ENCODE measurements at places on chromosomes 11 and 22.

DNA sequence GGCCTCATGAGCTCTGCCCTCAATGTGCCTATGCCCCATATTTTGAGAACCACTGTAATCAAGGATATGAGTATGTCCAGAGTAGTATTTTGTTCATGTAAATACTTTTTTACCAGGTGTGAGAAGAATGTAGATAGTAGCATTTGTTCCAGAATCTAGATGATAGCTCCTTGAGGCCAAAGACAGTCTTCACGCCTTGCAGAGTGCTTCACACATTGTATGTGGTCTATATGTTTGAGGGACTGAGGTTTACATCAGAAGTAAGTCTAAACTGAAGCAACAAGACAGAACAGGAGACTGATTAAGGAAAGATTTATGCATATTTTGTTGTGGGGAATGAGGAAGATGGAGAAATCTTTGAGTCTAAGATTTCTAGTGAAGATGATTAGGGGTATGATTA, 12.5 kb downstream of the CEP57 start:
- no peak for DNase-seq

DNA sequence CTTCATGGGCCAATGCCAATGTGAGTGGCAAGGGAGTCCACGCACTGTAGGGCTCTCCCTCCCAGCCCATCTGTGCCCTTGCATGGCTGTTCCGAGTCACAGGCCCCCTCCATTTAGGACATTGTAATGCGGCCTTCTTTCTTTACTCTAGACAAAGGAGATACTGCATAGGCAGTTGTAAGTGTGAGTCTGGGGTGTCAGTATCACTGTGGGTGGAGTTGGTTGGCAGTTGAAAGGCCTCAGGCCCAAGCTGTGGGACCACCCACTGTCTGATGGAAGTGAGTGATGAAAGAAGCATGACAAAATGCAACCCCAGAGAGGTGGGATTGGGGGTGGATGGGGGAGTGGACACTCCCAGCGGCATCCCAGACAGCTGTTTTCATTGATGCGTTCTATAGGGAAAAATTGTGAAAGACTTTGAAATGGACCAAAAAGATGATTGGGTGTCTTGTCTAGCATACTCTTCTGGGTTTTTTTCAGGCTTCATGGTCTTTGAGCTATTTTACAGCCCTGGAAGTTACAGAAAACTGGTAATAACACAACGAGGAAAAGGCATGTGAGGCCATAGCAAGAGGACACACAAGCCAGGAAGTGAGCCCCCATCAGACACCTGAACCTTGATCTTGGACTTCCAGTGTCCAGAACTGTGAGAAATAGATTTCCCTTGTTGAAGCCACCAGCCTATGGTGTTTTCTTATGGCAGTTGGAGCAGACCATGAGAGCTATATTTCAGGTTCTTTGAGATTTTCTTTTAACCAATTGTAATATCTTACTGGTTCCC, 114.6 kb downstream of the NECTIN1 start:
- DNase-seq: no peak

DNA sequence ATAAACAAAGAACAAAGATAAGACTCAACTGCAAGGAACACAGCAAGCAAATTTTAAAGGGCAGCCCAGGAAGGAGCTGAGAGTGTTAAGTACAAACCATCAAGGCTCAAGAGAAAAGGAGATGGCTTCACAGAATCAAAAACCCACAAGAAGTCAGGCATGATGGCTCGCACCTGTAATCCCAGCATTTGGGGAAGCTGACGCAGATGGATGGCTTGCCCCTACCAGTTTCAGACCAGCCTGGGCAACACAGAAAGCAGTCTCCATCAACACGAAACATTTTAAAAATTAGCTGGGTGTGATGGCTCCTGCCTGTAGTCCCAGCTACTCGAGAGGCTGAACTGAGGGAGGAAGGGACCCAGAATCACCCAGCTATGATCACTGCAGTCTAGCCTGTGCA, 32.6 kb downstream of the MAPK1 start:
- DNase-seq: no peak

GRCh38 chr11:90241414-90241813, 18.6 kb upstream of the CHORDC1 start:
- DNase-seq: no peak

- DNase-seq: no peak
These were observed 38.1 kb upstream of the POU2AF1 start for GRCh38 chr11:111417011-111417765.

GRCh38 chr11:73239571-73240189, 21.6 kb downstream of the P2RY2 start:
- no peak for DNase-seq

GRCh38 chr11:12125609-12126149, 15.3 kb downstream of the MICAL2 start:
- no peak for DNase-seq

DNA sequence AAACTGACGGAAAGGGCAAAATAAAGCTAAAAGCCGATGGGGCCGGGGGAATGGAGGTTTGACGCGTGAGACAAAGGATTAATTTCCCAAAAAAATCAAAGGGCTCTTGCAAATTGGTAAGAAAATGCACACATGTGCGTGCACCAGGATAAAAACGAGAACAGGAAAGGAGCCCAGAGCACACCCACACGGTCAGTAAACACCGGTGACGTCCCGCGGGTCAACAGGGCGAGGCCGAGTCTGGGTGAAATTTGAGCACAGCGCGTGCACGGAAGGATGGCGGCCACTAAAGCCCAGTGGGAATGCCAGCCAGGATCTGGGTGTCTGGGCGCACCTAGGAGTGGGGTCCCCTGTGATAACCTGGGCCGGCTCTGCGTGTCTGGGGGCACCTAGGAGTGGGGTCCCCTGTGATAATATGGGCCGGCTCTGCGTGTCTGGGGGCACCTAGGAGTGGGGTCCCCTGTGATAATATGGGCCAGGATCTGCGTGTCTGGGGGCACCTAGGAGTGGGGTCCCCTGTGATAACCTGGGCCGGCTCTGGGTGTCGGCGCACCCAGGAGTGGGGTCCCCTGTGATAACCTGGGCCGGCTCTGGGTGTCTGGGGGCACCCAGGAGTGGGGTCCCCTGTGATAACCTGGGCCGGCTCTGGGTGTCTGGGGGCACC, 44.4 kb downstream of the BRSK2 start:
- no peak for DNase-seq

GRCh38 chr11:34105957-34106504, 602 bp downstream of the NAT10 start:
- peak; percentile 37 for DNase-seq

- no peak for DNase-seq
These were observed 470.5 kb downstream of the ETS1 start for GRCh38 chr11:128116885-128117284.

- no peak for DNase-seq
These were observed 16.6 kb downstream of the YPEL1 start for GRCh38 chr22:21719024-21719423.

DNA sequence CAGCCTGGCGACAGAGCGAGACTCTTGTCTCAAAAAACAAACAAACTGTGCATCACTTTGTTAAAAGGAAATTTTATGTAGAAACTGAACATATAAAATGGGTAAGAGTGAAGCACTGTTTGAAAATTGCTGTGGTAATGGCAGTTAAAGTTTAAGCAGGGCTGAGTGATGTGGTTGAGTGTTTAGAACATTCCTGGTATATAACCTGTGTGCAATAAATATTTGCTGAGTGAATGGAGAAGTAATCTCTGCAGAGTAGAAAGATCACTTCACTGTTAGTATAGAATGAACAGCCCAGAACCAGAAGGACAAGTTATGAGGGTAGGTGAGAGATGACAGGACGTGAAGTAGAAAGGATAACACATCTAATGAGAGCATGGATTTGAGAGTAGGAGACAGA, 27.3 kb downstream of the CECR2 start:
- DNase-seq: peak; percentile 26

- no peak for DNase-seq
These were observed 50.3 kb downstream of the SPON1 start for GRCh38 chr11:14012846-14013245.

GRCh38 chr22:36768141-36768540, 7.8 kb downstream of the IFT27 start:
- no peak for DNase-seq

GRCh38 chr11:19279451-19279850, 38.7 kb upstream of the E2F8 start:
- DNase-seq: no peak

- no peak for DNase-seq
These were observed 889.4 kb upstream of the TENM4 start for GRCh38 chr11:80330264-80330663.

GRCh38 chr22:48146426-48146825, 1384.0 kb downstream of the TBC1D22A start:
- no peak for DNase-seq
